ENCODE measurements at places on chromosomes 3 and 15. TPM values are rescaled to one million over a fixed set of nuclear protein-coding genes. Genes with fewer than 3 reads are reported as not detected.

Gene DLL4
- total RNA-seq = 0.16 TPM

Gene PIK3CA
- 50.7 TPM for total RNA-seq

Gene CXCR6
- 0.34 TPM for total RNA-seq

Gene CIB2
- total RNA-seq = 1.6 TPM

Gene SLC22A14
- 0.22 TPM for total RNA-seq

Gene ZDHHC19
- total RNA-seq = not detected

Gene TRIM59
- total RNA-seq = 14.0 TPM

Gene SLC38A3
- not detected for total RNA-seq

Gene EIF4E3
- total RNA-seq = 38.2 TPM

Gene TM4SF4
- total RNA-seq = not detected

Gene WNT5A
- total RNA-seq = not detected

Gene GPR87
- total RNA-seq = not detected

Gene TEX55
- total RNA-seq = not detected

Gene GOLGA8H
- total RNA-seq = not detected

Gene HACD2
- total RNA-seq = 28.9 TPM

Gene LRRC49
- not detected for total RNA-seq

Gene PLSCR1
- 17.2 TPM for total RNA-seq

Gene GPR15
- 10.8 TPM for total RNA-seq

Gene ADAMTSL3
- not detected for total RNA-seq

Gene PRICKLE2
- total RNA-seq = not detected

Gene NEIL1
- 9.2 TPM for total RNA-seq

Gene ADGRG7
- total RNA-seq = not detected

Gene SLC2A2
- total RNA-seq = not detected
